ENCODE measurements at places on chromosomes 11 and 22.

DNA sequence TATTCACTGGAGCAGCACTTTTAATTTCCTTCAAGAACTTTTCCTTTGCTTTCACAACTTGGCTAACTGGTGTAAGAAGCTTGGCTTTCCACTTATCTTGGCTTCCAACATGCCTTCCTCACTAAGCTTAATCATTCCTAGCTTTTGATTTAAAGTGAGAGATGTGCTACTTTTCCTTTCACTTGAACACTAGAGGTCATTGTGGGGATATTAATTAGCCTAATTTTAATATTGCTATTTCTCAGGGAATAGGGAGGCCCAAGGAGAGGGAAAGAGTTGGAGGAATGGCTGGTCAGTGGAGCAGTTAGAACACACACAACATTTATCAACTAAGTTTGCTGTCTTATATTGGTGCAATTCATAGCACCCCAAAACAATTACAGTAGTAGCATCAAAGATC is 24.6 kb upstream of the CCDC90B start:
- no peak for DNase-seq

GRCh38 chr11:44199298-44199697 is 103.8 kb downstream of the EXT2 start:
- DNase-seq, result no peak

GRCh38 chr11:130383344-130384211 is 44.8 kb downstream of the ADAMTS8 start:
- DNase-seq, result no peak

GRCh38 chr11:68414496-68415221 is 45.9 kb upstream of the PPP6R3 start:
- DNase-seq, result no peak

- no peak for DNase-seq
Measured at GRCh38 chr22:32684148-32684821, 117.2 kb upstream of the TIMP3 start.

GRCh38 chr11:72681226-72682153 is 7.3 kb upstream of the PDE2A start:
- DNase-seq, result no peak

- no peak for DNase-seq
Measured at GRCh38 chr11:60703374-60703773, 4.0 kb downstream of the MS4A8 start.

- no peak for DNase-seq
Measured at GRCh38 chr11:34267417-34267816, 90.4 kb downstream of the ABTB2 start.

DNA sequence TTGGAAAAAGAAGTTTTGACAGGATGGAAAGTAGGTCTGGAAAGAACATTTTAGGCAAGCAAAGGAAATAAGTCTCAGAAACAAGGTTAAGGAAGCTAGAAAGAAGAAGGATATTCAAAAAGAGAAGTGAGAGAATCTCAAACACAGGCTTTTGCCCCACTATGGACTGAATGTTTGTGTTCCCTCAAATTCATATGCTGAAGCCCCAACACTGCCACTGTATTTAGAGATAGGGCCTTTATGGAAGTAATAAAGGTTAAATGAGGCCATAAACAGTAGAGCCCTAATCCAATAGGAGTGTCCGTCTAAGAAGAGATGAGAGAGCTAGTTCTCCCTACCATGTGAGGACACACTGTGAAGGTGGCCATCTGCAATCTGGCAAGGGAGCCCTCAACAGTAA is 20.6 kb upstream of the RPS13 start:
- DNase-seq, result no peak

GRCh38 chr11:130474637-130475400 is 26.4 kb downstream of the ADAMTS15 start:
- no peak for DNase-seq

GRCh38 chr11:44755556-44756523 is 29.1 kb downstream of the TSPAN18 start:
- DNase-seq, result no peak

GRCh38 chr11:104075706-104076105 is 39.3 kb downstream of the DDI1 start:
- no peak for DNase-seq

- DNase-seq, result no peak
Measured at GRCh38 chr11:45683271-45684058, 18.0 kb upstream of the CHST1 start.

- DNase-seq, result no peak
Measured at GRCh38 chr11:22199243-22199642, 6.4 kb downstream of the ANO5 start.

GRCh38 chr11:75547617-75548058 is 14.4 kb upstream of the SERPINH1 start:
- DNase-seq, result peak; percentile 55

DNA sequence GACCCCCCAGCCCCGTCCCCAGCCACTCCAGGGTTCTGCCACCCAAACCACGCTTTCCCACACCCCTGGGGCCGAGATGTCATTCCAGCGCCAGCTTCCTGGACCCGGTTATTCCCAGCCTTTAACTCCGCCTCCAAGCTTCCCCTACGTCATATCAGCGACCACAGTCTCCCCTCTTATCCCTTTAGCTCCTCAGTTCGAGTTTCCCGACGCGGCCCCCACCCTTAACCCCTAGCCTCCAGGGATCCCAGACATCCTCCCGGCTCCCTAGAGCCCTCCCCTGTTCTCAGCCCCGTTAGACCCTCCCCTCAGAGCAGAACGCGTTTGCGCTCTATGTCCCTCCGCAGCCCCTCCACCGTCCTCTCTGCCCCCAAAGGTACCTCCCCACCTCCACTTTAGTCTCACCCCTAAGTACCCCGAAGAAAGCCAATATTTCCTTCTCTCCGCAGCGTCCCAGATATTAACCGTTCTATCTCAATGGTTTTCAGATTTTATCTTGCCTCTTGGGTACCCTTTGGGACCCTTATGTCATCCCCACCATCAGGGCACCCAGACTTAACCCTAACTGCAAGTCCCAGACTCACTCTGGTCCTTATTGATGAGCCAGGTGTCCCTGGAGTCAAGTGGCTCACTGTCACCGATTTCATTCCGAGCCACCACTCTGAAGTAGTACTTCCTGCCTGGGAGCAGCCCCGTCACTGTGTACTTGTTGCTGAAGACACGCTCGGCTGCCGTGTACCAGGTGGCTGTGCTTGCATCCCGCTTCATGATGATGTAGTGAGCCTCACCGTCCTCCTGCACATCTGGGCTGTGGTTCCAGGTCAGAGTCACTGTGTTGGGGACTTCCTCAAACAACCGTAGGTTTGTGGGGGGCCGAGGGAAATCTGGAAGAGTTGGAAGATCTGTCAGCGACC is 8.0 kb downstream of the TMEM86A start:
- no peak for DNase-seq

Measured in omental fat pad (tissue), 4 donors.